Fibroblast of skin of left biceps (primary cell): ENCODE measurements at places on chromosomes 12 and 14.

DNA sequence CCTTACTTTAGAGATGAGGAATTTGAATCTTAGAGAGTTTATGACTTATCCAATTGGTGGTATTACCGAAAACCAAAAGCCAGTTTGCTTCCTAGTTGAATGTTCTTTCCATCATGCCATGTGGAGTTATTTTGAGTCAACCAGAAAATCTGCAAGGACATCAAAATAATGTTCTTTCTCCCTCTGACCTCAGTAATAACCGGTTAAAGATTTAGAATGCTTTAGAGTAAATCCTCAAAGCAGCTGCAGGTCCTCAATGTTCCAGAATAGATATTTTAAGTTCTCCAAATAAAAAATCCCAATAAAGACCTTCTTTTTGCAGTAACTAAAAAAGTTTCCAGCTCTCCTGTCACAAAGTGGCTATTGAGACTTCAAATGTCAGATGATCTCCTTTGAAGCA is 396.6 kb downstream of the ADAMTS20 start:
- no peak for DNase-seq

GRCh38 chr14:103762036-103762435 is 46.4 kb downstream of the ZFYVE21 start:
- DNase-seq = no peak

GRCh38 chr14:54486685-54487084 is 2.1 kb downstream of the GMFB start:
- no peak for DNase-seq

- DNase-seq = no peak
These were observed 68.7 kb downstream of the EID3 start for GRCh38 chr12:104372061-104372720.

GRCh38 chr12:102992720-102993119 is 35.2 kb downstream of the ASCL1 start:
- DNase-seq = no peak

GRCh38 chr12:82398879-82399278 is 40.5 kb downstream of the METTL25 start:
- no peak for DNase-seq

DNA sequence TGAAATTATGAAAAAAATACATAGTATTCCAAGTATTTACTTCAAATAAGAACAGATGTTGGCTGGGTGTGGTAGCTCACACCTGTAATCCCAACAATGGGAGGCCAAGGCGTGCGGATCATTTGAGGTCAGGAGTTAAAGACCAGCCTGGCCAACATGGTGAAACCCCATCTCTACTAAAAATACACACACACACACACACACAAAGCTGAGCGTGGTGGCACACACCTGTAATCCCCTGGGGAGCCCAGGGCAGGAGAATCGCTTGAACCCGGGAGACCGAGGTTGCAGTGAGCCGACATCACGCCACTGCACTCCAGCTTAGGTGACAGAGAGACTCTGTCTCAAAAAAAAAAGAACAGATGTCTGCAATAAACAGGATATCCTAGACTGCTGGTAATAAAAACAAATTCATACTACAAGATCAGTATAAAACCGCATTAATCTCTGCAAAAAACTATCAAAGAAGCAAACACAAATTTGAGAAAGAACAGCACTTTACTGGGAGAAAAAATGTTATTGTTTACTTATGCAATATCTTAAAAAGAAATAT is 23.8 kb downstream of the EEA1 start:
- DNase-seq = no peak

GRCh38 chr12:64180951-64181350 is 41.1 kb downstream of the KICS2 start:
- DNase-seq = no peak

GRCh38 chr12:6608592-6609281 is 1.6 kb upstream of the CHD4 start:
- no peak for DNase-seq

DNA sequence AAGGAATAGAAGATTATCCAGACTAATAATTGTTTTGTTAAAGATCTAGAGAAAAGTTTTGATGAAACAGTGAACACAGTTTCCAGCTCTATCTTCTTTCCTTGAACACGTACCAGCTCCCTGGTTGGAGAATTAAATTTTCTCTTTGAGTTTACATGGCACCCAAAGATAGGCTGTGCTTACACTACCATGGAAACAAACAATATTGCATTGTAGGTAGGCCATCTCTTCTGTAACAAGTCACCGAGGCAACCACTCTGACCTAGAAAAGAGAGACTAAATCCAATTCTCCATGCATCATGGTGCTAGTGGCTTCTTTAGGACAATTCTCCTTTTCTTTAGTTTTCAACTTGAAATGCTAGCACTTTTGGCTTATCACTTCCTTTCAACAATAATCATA is 9.9 kb downstream of the BMAL2 start:
- no peak for DNase-seq

DNA sequence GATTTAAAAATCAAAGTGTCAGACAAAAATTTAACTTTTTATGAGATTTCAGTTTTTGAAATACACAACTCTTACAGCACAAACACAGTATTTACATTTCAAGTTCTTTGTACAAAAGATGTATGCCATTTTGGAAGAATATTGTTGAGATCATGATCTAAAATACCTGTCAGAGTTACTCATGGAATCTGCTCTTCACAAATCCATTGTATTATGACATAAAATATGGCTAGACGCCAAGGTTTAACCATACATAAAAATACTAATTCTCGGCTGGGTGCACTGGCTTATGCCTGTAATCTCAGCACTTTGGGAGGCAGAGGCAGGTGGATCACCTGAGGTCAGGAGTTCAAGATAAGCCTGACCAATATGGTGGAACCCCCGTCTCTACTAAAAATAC is 6.2 kb upstream of the SYCP3 start:
- DNase-seq = no peak

- no peak for DNase-seq
These were observed 15.5 kb upstream of the PRPF39 start for GRCh38 chr14:45068396-45068795.

- no peak for DNase-seq
These were observed 280.6 kb upstream of the KITLG start for GRCh38 chr12:88860851-88861250.

- no peak for DNase-seq
These were observed 314.5 kb upstream of the GARIN6 start for GRCh38 chr12:99332936-99333591.

GRCh38 chr12:457676-458075 is 2.1 kb upstream of the B4GALNT3 start:
- DNase-seq = no peak

- DNase-seq = no peak
These were observed 22.6 kb upstream of the CRACR2A start for GRCh38 chr12:3775385-3776035.

DNA sequence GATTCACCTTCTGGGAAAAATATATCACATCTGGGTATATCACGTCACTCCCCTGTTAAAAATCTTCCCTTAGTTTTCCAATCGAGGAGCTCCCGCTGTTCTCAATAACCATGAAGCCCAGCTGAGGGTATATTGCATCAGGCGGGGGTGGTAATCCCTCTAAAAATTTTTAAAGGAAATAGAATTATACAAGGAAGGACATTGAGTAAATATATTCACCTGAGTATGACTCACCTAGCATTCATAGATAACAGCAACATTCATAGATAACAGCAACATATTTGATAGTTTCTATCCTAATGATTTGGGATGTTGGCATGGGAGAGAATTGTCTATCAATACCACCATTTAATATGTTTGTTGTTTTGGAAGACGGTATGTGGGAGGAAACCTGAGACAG is 473.6 kb downstream of the RMST start:
- DNase-seq = no peak

DNA sequence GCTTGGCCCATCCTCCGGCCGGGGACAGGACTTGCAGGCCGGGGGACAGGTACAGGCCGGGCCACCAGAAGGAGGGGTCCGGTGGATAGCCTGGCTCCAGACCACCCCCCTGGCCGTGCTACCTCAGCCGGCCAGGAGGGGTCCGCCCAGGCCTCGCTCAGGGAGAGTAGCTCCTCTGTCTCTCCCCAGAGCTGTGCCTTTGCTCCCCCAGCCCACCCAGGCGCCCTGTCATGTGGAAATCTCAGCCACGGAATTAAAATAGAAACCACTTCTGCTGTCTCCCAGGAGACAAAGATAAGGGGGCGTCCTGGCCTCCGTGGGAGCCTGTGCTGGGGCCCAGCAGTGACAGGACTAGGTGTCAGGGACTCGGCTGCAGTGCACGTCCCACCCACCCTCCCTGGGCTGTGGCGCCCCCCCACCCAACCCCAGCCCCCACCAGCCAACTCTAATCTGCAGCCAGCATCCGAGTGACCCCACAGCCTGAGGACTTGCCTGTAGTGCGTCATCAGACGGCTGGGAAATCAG is 3.3 kb upstream of the CRIP2 start:
- no peak for DNase-seq

GRCh38 chr14:24084440-24084839 is 9.7 kb upstream of the PCK2 start:
- DNase-seq = no peak
